NCI-H460 (cell line): ENCODE measurements at places on chromosomes 2 and 18.

DNA sequence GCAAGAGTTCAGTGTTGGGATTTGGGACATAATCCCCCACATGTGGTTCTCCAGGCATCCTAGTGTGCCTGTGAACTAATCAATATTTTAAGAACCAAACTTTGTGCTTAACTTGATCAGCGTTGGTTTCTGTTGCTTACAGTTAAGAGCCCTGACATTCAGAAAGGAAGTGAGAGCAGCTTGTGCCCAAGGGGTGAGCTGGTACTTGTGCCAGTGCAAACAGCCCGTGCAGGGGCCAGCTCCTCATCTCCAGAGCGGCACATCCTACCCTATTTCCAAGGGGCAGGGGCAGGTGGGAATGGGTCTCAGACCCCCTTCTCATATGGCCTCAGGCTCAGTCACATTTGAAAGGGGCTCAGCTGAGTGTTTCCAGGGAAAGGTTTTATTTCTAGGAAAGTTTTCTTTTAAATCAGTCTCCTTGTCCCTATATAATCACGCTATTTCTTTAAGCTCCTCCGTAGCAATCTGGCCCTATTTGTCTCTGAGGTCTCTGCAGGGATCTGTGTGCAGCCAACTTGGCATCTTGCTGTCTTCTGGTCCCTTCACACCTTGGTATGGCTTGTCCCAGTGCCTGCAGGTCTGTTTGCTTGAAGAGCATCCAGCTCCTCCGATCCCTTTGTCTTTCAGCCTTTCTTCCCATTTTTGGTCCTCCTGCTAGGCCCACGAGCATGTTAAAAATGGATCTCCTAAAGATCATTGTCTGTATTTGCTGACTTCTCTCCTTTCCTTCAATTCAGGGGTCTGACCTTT, 358.9 kb downstream of the HRH4 start:
- DNase-seq: no peak

GRCh38 chr2:146457221-146457620, 1387.6 kb upstream of the ACVR2A start:
- DNase-seq: no peak

- DNase-seq: no peak
Observed at GRCh38 chr18:79775441-79776221, 22.1 kb upstream of the KCNG2 start.

- no peak for DNase-seq
Observed at GRCh38 chr2:197248623-197249022, 62.0 kb downstream of the ANKRD44 start.

GRCh38 chr2:231932985-231933915, 7.1 kb upstream of the NPPC start:
- DNase-seq: no peak

DNA sequence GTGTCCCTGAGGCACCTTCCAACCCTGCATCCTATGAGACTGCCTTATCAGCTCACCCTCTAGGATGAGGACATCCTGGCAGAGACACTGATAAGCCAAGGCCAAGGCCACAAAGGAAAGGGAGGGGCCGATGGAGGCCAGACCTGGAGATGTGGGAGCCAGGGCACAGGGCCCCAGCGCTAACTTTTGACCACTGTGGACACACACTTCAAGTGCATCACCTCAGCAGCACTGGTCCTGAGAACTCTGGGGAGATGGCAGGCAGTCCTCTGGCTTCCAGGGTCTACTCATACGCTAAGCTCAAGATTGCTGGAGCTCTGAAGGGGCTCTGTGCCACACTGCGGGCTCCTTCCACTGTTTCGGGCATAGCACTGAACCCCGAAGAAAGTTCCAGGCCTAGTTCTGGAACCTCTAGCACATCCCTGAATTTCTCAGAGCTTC, 100.2 kb upstream of the ID2 start:
- no peak for DNase-seq

DNA sequence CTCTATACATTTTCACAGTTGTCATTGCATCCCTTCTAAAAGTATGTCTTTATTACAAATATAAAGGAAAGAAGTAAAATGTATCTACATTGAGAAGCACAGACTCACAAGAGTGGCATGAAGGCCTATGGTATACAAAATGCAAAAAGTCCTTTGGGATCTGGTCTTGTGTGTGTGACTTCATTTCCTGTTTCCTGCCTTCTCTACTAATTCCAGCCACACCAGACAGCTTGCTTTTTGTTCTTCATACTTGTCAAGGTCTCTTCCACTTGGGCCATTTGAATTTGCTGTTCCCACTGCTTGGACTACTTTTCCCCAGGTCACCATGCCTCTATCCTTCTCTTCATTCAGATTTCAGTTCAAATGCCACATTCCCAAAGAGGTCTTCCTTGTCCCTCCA, 6.7 kb upstream of the PNO1 start:
- DNase-seq: no peak

GRCh38 chr18:25253136-25253535, 98.8 kb downstream of the ZNF521 start:
- no peak for DNase-seq

DNA sequence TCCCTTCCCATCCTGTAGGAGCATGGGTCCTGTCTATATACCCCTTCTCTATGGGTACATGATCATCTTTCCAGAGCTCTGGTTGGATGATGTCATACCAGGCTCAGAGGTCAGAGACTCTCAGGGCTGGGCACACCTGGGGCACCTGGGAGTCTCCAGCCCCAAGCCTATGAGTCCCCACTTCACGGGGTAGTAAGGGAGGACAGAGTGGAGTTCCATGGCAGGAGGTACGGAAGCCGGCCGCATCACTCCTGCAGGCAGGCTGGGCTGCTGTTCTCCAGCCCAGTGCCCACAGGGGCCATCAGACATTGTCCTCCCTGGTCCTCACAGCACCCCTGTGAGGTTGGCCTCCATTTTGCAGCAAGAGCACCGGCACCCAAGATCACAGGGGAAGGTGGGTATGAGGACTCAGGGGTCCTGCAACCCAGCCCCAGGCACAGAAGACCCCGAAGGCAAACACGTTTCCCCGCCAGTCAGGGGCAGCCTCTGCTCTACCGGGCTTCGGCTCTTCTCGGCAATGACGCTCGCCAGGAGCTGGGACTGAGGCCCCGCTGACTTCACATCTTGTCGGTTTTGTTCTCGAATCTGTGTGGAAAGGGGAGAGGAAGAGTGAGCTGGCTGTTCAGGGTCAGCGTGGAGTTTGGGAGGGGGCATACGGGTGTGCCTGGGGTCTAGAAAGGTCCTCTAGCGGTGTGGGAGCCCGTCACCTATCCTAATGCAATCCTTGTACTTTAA, 91.5 kb downstream of the ADD2 start:
- DNase-seq: no peak

GRCh38 chr18:35432565-35433001, 55.4 kb upstream of the ZNF396 start:
- DNase-seq: no peak

DNA sequence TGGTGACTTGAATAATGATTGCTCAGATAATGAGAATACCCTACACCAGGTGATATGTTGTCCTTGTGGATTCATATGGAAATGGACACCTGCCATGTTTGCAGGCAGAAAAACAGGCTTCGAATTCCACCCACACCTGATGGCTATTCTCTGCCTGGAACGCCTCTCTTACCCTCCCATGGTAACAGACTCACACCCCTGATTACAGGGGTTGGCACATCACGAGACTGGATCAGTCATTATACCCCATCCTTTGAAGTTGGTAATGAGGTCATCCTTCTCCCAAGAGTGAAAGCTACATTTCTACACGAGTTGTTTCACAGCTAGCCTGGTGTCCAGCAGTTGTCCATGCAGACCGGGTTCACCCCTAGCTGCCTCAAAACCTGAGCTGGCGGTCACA, 71.4 kb upstream of the MBOAT2 start:
- DNase-seq: no peak

DNA sequence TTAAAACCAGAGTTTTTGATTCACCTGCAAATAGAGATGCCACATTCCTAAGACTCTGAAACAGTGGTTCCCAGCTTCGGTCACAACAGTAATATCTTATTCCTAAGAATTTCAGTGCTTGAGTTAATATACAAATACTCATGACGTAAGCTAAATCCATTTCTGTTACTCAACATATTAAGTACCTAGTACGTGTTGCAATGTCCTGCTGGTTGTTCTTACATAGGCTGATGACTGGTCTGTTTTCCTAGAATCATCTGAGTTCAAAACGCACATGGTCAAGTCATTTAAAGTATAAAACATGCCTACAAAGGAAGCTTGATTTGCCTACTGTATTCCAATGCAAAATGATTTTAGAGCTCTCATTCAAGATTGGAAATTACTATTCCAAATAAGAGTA, 7.2 kb downstream of the NCL start:
- DNase-seq: no peak

DNA sequence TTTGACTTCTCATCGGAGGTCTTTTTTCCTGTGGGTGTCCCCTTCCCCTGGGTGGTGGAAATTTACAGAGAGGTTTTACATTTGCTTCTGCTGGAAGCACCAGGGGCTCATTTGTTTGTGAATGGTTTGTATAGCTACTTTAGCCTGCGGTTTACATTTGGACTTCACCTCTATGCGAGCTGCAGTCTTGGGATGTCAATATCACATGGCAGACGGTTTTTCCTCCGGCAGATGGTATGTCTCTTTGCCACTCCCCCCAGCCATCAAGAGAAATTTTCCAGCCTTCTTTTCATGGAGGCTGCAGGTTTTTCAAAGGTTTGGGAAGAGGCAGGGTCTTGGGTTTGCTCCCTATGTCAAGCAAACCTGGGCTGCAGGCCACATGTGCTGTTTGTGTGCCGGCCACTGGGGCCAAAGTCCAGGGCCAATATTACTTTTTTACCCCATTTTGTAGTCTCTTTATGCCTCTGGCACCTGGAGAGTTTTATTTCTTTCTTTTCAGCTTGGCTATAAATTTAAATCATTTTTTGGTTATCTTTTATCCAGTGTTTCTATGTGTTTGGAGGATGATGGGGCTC, 23.9 kb upstream of the BOD1L2 start:
- no peak for DNase-seq

DNA sequence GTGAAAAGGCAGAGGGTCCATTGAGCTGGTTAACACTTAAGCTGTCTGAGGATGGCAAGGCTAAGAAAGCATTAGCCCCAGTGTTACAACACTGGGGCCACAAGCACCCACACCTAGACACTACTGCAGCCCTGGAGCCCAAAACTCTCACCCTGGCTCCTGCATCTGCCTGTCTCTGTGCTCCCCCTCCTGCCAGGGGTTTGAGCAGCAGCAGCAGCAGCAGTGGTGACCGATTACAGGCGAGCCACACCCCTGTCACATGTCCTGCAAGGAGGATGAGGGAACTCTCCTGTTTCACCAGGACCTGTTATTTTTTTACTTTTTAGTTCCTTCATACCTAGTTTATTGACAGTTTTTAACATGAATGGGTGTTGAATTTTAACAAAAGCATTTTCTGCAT, 326.7 kb upstream of the MAP2 start:
- no peak for DNase-seq

DNA sequence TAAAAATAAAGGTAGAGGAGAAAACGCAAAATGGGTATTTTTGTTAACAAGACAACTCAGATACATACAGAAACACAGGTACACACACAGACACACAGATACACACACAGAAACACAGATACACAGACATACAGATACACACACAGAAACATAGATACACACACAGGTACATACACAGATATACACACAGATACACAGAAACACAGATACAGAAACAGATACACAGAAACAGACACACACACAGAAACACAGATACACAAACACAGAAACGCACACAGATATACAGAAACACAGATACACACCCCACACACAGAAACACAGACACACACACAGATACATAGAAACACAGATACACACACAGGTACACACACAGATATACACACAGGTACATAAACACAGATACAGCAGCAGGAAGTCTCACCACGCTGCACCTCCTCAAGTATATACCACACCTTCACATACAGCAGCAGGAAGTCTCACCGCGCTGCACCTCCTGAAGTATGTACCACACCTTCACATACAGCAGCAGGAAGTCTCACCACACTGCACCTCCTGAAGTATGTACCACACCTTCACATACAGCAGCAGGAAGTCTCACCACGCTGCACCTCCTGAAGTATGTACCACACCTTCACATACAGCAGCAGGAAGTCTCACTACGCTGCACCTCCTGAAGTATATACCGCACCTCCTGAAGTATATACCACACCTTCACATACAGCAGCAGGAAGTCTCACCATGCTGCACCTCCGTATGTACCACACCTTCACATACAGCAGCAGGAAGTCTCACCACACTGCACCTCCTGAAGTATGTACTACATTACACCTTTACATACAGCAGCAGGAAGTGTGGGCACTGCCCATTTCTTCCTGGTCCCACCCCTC, 250.5 kb downstream of the HDAC4 start:
- no peak for DNase-seq

DNA sequence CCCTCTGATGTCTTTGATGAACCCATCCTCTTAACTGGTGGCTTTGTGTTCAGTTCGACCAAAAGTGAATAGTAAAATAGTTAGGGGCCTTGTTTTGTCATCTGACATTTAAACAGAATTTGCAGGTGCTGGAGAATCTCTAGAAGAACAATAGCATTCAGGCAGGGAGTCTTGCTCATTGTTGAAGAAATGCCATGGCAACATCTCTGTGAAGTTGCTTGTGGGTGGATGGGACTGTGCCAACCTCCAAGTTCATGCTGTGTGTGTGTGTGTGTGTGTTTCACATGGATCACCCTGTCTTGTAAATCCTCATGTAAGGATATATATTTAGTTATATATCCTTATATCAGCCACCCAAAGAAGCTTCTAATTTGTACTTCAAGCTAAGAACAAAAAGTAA, 66.7 kb downstream of the SKA1 start:
- DNase-seq: no peak

DNA sequence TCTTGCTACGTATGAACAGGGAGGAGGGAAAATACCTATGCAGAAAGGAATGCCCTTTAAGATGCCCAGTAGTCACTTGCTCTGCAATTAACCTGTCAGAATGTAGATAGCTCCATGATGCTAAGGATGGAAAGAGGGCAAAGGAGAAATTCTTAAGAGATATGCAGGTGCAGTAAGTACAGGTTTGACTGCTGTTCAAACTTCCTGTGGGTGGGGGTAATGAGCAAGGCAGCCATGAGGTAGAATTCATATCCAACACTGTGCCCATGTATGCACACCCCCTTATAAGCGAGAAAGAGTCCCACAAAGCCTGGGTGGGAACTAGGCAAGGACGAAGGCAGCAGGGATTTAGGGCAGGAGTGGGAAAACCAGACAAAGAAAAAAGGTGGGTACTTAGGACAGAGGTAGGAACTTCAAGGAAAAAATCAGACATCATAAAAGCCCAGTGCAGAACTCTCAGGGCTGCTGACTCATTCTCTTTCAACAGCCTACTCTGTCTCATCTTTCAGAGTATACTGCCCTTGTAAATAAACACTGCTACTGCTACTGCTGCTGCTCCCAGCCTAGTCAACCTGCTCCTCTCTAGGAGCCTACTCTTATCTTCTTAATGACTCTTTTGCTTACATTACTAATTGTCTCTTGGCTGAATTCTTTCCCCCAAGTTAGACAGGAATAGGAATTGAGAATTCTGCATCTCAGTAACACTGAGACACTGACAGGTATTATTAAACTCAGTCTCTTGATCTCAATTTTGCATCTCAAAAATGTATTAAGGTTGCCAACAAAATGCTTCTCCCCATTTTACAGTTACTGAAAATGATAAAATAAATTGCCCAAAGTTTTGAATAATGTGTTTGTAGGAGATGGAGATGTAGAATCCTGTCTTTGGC, 189.0 kb downstream of the PTH2R start:
- DNase-seq: peak; percentile 56

- DNase-seq: no peak
Observed at GRCh38 chr2:112836695-112837117, at the start of gene IL1B. IL1B (minus strand) TSS chr2:112836779; CDS start chr2:112836229, 550 bp downstream.
